Fibroblast of lung (primary cell): ENCODE measurements at places on chromosomes 5 and 9.

DNA sequence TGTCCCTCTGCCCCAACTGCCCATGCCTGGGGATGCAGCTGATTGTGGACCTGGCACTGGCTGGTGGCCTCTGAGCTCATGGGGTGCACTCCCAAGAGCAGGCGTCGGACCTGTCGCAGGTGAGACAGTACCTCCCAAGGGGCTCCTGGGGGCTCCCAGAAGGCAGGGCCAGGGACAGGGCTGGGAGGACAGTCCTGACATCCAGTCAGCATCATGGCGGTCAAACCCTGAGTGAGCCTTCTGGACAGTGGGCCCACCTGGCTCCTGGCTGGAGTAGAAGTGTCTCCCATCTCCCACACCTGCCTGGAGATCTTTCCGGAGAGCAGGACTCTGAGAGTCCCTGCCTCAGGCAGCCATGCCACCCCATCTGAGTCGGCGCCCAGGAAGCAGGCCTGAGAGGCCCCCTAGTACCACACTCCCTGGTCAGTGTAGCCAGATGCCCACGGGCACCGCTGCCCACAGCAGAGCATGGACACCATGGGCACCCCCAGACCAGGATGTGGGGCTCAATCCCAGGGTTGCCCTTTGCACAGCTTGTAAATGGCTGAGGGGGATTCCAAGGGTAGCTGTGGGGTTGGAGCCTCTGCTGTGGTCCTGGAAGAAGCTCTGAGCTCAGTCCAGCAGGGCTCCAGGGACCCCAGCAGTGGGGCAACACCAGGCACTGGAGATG lies 6.6 kb downstream of the LCN9 start:
- no peak for DNase-seq

GRCh38 chr5:177183766-177184360 lies 50.3 kb downstream of the NSD1 start:
- DNase-seq, result no peak

- DNase-seq, result peak; percentile 94
Observed at GRCh38 chr5:94693043-94693822, 74.8 kb downstream of the SLF1 start.

DNA sequence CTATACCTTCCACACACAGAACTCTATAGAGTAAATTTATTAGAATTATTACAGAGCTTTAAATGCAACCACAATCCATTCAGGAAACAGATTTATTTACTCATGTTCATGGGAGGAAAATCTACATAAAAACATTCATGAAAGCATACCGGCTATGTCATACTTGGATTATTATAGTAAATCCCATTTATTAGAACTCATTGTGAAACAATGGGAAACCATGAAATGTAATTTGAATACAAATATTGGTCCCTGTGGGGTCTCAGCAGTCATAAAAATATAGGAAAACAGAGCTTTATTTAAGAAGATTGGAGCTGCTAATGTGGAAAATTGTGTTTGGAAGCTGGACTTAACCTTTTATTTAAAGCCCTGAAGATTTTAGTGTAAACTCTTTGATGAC lies 80.7 kb downstream of the HAPLN1 start:
- no peak for DNase-seq

DNA sequence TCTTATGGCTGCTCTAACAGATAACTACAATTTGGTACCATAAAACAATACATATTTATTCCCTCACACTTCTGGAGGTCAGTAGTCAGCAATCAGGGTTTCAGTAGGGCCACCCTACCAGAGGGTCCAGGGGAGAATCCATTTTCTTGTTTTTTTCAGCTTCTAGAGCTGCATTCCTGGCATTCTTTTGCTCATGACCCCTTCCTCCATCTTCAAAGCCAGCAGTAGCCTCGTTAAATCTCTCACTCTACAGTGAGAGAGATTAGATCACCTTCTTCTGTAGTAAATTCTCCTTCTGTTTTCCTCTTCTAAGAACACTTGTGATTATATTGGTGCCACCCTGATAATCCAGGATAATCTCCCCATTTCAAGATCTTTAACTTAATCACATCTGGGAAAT lies 187.4 kb downstream of the RFK start:
- no peak for DNase-seq

DNA sequence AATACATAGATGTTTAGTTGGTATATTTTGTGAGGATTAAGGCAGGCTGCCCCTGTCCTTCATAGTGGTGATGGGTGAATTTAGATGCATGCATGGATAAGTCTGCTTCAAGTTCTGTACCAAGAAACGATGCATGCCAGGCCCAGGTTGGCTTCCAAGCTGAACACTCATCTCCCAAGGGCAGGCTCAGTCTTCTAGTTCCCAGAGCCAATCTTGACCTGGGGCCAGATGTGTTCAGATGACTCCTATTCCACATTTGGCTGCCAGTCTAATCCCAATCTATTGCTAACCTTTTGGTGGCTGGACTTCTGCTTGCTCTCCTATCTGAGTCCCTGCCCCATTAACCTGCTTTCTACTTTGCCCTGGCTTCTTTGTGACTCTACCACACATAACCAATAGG lies 18.5 kb upstream of the SNAPC3 start:
- no peak for DNase-seq

GRCh38 chr5:96157841-96158291 lies 196.2 kb upstream of the ELL2 start:
- no peak for DNase-seq

GRCh38 chr9:94887721-94888120 lies 161.2 kb downstream of the AOPEP start:
- DNase-seq, result no peak

DNA sequence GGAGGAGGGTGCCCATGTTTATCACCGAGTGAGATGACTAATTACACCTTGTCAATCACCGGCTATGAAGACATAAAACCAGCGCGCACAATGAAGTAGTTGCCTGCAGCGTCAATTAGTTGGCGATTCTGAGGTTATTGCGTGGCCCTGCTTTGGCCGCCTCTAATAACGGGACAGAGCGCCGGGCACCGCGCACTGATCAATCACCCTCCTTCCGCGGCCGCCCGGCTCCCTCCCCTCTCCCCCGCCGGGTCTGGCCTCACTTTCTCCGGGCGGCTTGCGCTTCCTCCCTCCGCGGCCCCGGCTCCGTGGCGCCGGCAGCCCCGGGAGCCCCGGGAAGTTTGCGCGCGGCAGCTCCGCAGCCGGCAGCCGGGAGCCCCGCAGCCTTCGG lies 3.3 kb upstream of the LHX2 start:
- DNase-seq, result no peak

GRCh38 chr9:13603921-13604320 lies 324.4 kb upstream of the MPDZ start:
- DNase-seq, result no peak

DNA sequence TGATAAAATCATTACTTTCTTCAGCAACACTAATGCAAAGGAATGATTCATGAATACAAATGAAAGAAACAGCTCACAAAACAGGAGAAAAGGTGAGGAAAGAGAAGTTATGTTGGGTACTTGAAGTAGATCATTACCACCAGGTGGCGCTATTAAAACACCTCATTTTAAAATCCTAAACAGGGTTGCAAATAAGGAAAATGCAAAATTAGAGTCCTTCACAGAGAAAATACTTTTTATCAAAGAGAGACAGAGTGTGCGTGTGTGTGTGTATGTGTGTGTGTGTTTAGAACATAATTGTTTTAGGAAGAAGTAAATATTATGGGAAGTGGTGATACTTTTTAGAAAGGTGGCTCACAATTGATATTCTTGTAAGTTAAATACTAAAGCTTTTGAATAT lies 49.5 kb upstream of the CD180 start:
- peak; percentile 95 for DNase-seq

- no peak for DNase-seq
Observed at GRCh38 chr9:114899995-114900394, 30.4 kb downstream of the TNFSF8 start.

- DNase-seq, result no peak
Observed at GRCh38 chr9:34380034-34380510, 3.4 kb upstream of the MYORG start.

DNA sequence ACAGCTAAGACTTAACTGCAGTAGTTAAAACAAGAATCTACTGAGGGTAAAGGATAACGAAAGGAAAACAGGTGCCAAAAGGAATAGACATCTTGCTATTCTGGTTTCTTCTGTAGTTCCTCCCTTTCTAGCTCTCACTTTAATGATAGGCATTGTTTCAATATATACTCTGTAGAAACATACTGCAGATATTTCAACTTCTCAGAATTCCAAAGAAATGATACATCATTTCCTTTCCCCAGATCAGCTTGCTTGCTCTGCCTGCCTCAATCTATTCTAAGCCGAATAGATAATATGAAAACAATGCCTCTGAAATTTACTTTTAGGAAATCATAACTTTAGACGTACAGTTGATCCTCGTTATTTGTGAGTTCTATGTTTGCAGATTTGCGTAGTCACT lies 46.3 kb downstream of the ACO1 start:
- peak; percentile 38 for DNase-seq

DNA sequence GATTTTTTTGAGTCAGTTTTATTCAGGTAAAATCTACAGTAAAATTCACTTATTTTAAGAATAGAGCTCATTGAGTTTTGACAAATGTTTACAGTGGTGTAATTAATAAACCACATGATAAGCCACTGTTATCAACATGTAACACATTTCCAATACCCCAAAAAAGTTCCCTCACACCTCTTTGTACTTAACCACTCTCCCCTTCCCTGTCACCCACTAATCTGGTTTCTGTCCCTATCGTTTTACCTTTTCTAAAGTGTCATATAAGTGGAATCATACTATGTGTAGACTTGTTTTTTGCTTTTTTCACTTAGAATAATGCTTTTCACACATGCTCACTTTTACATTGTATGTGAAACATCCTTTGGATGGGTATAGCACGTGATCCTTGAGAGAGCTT lies 127.2 kb downstream of the KDM4C start:
- no peak for DNase-seq

GRCh38 chr5:177296581-177296980 lies 6.9 kb downstream of the RAB24 start:
- DNase-seq, result no peak

- no peak for DNase-seq
Observed at GRCh38 chr9:109005678-109006077, 7.6 kb downstream of the CTNNAL1 start.

- DNase-seq, result no peak
Observed at GRCh38 chr5:133386662-133387061, 225.7 kb downstream of the FSTL4 start.

GRCh38 chr9:18009902-18010301 lies 431.0 kb downstream of the SH3GL2 start:
- no peak for DNase-seq

DNA sequence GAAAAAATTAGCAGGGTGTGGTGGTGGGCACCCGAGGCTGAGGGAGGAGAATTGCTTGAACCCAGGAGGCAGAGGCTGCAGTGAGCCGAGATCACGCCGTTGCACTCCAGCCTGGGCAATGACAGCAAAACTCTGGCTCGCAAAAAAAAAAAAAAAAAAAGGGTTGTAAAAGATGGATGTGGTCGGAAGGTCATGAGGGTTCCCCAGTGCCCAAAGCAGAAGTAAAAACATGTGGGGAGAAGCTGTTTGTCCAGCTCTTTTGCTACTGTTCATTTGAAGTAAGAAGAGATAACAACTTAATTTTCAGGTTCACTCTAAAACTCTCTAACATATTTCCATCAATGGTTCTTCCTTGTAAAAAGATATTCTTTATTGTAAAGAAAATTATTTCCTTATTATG lies 57.1 kb upstream of the GOLPH3 start:
- DNase-seq, result no peak

- DNase-seq, result no peak
Observed at GRCh38 chr5:77046416-77047073, 16.3 kb downstream of the AGGF1 start.

DNA sequence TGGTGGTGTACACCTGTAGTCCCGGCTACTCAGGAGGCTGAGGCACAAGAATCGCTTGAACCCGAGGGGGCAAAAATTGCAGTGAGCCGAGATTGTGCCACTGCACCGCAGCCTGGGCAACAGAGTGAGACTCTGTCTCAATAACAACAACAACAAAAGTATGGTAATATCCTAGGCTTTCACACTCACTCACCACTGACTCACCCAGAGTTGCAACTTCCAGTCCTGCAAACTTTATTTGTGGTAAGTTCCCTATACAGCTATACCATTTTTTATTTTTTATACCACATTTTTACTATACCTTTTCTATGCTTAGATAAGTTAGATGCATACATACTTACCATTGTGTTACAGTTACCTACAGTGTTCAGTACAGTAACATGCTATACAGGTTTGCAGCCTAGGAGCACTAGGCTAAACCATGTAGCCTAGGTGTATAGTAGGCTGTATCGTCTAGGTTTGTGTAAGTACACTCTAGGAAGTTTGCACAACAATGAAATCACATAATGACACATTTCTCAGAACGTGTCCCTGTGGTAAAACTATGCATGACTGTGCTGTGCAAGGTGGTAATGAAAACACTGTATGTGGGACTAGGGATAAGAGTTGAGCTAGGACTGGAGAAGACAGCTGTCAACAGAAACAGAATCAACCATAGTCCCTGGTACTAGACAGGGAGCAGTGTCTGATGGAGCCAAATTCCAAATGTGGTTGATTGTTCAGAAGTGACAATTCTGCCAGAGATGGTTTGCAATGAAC lies 109.5 kb upstream of the RAD23B start:
- DNase-seq, result no peak

- DNase-seq, result no peak
Observed at GRCh38 chr5:26647781-26648180, 390.6 kb downstream of the CDH9 start.

DNA sequence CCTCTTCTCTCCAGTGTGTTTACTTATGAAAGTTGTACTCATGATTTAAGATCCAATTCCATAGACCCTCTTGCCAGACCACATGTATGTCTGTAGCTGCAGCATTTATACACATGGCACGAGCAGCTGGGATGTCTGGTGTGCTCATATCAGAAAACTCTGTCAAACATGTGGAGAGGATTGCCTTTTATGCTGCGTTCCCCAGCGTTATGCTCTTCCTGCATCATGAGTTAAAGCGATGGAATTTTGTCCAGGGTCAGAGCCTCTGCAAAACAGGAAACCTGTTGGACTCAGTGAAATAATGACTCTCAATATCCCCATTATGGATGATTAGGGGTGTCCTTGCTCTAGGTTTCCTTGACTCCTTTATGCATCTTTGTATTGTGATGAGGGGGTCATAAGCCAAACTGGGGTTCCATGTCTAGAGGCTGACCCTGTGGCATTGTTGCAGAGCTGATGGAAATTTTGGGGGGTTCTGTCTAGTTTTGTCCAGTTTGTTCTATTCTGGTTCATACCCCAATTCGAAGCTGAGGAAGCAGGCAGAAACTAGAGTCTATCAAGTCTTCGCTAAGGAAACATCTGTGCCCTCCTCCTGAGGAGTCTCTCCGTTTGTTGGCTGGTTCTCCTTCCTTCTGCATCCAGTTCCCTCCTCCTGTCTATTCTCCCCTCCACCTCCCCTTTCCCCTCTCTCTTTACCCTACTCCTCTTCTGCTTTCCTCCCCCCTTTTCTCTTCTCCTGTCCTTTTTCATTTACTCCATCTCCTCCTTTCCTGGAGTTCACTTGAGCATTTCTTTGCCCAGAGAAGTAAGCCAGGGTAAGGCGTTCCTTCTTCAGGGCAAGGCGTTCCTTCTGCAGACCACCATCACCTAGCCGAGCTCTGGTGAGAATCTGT lies 252.8 kb downstream of the MAST4 start:
- peak; percentile 76 for DNase-seq
